Activated CD4-positive, alpha-beta T cell treated with anti-CD3 and anti-CD28 coated beads for 24 hours (primary cell): ENCODE measurements at places on chromosomes 1 and 21.

- no peak for DNase-seq
Measured at GRCh38 chr1:205629751-205630150, 2.1 kb downstream of the ELK4 start.

- no peak for DNase-seq
Measured at GRCh38 chr1:153573351-153573750, 7.7 kb upstream of the S100A2 start.

DNA sequence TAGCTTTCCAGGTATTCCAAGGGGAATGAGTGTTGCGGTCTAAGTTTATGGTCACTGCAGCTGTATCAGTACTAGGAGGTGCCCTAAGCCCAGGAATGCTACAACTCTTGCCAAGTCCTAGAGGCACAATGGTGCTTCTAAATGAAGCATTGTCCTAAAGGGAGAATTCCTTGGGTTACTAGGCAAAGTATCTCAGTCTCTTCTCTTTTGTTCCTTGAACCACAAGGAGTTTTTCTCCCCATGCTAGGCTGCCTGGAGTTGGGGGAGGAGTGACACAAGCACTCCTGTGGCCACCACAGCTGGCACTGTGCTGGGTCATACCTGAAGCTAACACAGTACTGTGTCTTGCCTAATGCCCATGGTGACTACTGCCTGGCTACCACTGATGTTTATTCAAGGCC, 50.7 kb downstream of the KMO start:
- no peak for DNase-seq

GRCh38 chr1:74344387-74344786, 109.2 kb downstream of the TNNI3K start:
- no peak for DNase-seq

- no peak for DNase-seq
Measured at GRCh38 chr1:193083365-193084088, 21.7 kb downstream of the GLRX2 start.
